ENCODE measurements at places on chromosomes 3 and 15.

DNA sequence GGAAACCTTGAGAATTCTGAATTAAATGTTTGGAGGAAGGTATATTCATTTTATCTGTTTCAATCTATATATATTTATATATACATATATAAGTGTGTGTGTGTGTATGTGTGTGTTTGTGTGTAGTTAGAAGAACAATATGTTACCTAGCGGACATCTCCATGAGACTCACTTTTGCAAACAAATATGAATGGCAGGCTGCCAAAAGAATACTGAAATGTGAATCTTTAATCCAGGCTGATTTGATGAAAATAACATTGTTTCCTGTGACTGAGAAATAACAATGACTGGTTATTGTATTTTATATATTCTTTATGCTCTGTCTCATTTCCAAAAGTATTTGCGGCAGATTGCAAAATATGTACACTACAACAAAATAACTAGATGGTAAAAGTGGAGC lies 255.5 kb upstream of the TGFBR2 start:
- DNase-seq, result no peak

DNA sequence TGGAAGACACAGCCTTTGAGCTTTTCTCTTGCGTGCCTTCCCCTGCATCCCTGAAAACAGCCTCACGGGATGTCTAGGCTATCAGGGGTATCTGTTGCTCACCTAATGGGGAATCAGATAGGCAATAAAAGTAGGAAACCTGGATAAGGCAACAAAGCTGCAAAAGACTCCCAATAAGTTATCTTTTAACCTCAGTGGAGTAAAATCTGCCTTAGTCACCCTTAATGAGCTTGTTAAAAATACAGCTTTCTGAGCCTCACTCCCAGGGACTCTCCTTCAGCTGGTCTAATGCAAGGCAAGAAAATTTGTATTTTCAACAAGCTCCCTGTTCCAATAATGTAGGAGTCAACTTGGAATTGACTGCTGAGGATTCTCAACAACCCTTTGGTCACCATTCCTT lies 25.6 kb downstream of the ILDR1 start:
- no peak for DNase-seq

GRCh38 chr15:72197460-72198355 lies at the start of gene GRAMD2A:
GRAMD2A (minus strand) TSS chr15:72197787.
- DNase-seq, result no peak

- no peak for DNase-seq
These were observed 289.7 kb downstream of the MAGI1 start for GRCh38 chr3:65749066-65749465.

DNA sequence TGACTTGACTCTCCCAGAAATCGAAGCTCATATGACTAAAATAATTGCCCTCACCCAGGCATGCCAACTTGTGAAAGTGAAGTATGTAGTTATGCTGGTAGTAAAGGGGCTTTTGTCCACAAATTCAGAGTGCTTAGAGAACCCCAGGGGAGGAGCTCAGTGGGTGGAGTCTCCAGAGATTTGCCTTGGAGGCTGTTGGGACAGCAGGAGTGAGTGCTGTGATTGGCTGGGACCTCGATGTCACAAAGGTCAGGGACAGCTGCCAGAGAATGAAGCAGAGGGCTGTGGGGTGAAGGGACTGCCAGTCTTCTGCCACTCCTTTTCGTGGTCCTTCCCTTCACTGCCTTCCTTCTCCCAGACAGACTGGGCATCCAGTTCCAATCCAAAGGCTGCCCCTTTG lies 49.8 kb downstream of the ZNF445 start:
- no peak for DNase-seq

DNA sequence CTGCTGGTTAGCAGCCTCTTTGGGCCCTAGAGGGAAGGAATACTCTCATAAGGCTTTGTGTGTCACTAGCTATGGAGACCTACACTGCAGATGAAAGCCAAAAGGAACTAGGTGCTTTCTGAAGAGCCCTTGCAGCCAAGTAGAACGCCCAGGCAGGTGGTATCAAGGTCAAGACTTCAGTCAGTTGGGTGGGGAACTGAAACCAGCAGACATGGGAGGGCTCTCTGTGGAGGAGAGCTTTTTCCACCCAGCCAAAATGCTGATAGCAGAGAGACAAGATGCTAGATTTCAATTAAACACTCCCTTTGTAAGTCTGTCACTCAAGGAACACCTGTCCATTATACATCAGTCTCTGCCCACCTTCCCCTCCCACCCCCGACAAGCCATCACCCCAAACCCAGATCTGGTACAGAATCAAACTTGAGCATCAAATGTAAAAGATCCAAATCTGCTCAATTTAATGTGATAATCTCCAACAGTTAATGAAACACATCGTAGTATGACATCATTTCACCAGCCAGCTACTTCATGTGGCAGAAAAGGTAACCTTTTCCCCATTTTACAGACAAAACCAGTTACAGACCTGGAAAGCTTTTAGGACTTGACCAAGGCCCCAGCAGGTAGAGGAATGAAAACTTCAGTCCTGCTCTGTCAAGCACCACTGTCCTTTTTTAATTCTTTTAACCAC lies 14.6 kb downstream of the MRPS25 start:
- DNase-seq, result no peak

- no peak for DNase-seq
These were observed 314.1 kb downstream of the NLGN1 start for GRCh38 chr3:173711619-173712018.

GRCh38 chr3:152184971-152185686 lies 83.6 kb upstream of the MBNL1 start:
- DNase-seq, result no peak

- peak; percentile 9 for DNase-seq
These were observed 386.2 kb downstream of the EFHB start for GRCh38 chr3:19547665-19548464.

DNA sequence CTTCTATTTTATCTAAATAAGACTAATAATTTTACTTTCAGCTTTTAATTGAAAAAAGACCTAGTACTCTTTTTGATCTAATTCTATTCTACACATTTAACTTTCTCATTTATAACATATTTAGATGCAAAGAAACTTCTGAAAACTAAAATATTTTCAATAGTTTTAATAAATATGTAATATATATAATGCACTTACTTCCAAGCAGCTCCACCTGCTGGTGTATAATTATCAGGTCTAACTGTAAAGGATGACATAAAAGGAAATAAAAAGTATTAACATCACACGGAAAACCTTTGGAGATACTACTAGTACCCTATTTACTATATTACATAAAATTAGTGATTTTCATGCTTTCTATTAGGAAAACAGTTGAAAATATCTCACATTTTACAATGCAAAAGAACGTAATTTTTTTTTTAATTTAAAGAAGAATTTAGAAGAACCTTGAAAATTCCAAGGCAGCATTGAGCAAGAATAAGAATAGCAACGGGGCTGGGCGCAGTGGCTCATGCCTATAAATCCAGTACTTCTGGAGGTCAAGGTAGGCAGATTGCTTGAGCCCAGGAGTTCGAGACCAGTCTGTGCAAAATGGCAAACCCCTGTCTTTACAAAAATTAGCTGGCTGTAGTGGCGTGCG lies 10.2 kb downstream of the PLSCR5 start:
- peak; percentile 18 for DNase-seq

DNA sequence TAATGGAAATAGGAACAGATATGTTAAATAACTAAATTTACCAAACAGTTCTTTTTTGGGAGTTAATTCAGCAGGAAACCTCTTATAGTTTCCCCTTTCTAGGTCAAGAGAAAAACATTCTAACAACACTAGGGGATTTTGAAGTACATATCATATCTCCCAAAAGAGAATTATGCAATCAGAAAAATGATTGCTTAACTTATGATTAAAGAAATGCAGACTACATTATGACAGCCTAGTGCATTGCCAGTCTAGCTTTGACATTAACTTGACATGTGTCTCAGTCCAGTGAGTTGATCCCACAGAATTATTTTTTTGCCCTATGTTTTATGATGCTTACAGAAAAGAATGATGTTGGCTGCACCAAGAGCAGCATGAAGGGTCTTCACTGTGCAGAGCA lies 31.7 kb upstream of the NPHP3 start:
- DNase-seq, result no peak

DNA sequence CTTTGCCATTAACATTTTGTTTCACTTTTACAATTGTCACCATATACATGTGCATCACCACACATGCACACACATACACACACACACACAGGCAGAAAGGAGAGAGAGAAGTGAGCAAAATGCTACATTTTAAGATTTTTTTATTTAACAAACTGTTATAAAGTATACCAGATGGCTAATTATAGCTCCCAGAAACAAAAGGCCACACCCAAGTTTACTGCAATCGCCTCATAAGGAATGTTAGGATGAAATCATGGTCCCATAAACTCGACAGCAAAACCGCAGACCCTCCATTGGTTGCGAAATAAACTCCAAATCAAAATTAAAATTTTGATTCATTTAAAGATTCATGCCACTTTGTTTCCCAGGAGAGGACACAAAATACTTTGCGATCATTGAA lies 16.1 kb upstream of the C15orf61 start:
- DNase-seq, result no peak

GRCh38 chr3:96012939-96013338 lies 801.5 kb upstream of the EPHA6 start:
- DNase-seq, result no peak

- DNase-seq, result no peak
These were observed 17.8 kb downstream of the GALNT15 start for GRCh38 chr3:16192176-16192811.

DNA sequence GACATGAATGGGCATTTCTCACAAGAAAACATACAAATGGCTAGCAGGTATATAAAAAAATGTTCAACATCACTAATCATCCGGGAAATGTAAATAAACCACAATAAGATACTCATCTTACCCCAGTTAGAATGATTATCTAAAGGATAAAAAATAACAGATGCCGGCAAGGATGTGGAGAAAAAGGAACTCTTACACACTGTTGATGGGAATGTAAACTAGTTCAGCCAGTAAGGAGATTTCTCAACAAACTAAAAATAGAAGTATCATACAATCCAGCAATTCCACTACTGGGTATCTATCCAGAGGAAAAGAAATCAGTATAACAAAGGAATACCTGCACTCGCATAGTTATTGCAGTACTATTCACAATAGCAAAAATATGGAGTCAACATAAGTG lies 124.2 kb downstream of the SATB1 start:
- DNase-seq, result no peak

Data from A549 (cell line).